ENCODE measurements at places on chromosomes 6 and 20. TPM values are rescaled to one million over a fixed set of nuclear protein-coding genes. Genes with fewer than 3 reads are reported as not detected.
A peak's percentile ranks its signal among the peaks of the same experiment; 100 is the strongest.

DNA sequence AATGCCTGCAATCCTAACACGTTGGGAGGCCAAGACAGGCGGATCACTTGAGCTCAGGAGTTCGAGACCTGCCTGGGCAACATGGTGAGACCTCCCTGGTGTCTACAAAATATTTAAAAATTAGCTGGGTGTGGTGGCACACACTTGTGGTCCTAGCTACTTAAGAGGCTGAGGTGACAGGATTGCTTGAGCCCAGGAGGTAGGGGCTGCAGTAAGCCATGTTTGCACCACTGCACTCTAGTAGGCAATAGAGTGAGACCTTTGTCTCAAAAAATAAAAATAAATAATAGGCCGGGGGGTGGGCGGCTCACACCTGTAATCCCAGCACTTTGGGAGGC, 18.3 kb upstream of the RIPOR3 start:
- peaks cover 22% of the 10 kb centered on the region for H3K4me1 ChIP-seq
- no peaks in the 10 kb centered on the region for H3K36me3 ChIP-seq
- DNase-seq, result no peak
- H3K4me3 ChIP-seq, result no peak overlapping the region
- H3K27ac ChIP-seq, result no peak overlapping the region
- H3K27me3 ChIP-seq, result no peaks in the 10 kb centered on the region

- no peak overlapping the region for H3K27ac ChIP-seq
- no peaks in the 10 kb centered on the region for H3K36me3 ChIP-seq
- no peak overlapping the region for H3K4me3 ChIP-seq
- no peaks in the 10 kb centered on the region for H3K27me3 ChIP-seq
Observed at GRCh38 chr6:144882425-144882824, 597.3 kb downstream of the UTRN start.

TGM3 gene
- not detected for total RNA-seq

DNA sequence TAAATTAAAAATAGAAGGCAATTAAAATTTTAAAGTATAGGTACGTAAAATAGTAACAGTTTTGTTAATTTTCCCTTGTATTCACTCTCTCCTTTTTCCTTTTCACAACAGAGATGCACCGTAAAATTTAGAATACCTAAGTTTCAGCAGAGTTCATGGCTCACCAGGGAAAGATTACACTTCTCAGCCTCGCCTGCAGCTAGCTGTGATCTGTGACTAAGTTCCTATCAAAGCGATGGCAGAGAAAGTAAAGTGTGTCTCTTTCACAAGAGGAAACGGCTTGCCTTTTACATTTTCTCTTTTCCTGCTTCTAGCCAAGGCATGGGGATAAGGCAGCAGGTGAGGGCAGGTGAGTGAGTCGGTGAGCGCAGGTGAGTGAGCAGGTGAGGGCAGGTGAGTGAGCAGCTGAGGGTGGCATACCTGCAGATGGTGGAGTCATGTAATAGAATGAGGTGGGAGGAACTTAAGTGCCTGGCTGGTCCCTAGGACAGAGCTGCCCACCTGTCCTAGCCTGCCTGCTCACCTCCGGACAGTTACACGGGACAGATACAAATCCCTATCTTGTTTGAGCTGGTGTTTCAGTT, 30.9 kb downstream of the ZFP64 start:
- no peak overlapping the region for H3K4me3 ChIP-seq
- no peak for DNase-seq
- H3K36me3 ChIP-seq, result peaks cover 57% of the 10 kb centered on the region
- no peak overlapping the region for H3K27ac ChIP-seq
- no peaks in the 10 kb centered on the region for H3K4me1 ChIP-seq

GRCh38 chr6:25340431-25341202, 61.4 kb downstream of the CARMIL1 start:
- no peak for DNase-seq
- H3K27me3 ChIP-seq, result no peaks in the 10 kb centered on the region
- no peak overlapping the region for H3K27ac ChIP-seq
- H3K4me1 ChIP-seq, result no peaks in the 10 kb centered on the region
- no peaks in the 10 kb centered on the region for H3K36me3 ChIP-seq

DNA sequence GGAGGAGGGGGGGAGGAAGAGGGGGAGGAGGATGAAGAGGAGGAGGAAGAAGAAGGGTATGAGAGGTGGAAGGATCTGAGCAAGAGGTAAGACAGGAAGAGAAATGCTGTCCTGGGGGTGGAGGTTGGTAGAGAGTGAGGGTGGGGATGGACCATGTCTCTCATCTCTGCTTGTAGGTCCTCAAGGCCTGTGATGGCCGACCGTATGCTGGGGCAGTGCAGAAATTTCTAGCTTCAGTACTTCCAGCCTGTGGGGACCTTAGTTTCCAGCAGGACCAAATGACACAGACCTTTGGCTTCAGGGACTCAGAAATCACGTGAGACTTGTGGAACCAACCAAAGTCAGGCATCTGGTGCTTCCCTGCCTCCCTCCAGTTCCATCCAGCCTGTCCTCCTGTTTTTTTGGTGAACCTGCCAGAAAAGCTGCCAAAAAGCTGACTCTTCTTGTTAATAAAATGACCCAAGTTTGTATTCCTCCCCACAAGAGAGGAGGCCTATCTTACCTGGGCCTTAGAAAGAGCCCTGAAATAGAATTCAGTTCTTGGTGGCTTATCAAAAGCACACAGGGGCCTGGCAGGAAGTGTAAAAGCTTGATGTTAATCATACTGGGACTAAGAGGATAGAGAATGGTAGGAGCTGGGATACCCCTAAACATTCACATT, 2.5 kb upstream of the C4A start:
- no peaks in the 10 kb centered on the region for H3K27me3 ChIP-seq
- H3K36me3 ChIP-seq, result peaks cover 16% of the 10 kb centered on the region
- peaks cover 31% of the 10 kb centered on the region for H3K4me1 ChIP-seq
- peak; percentile 75 for DNase-seq
- H3K4me3 ChIP-seq, result no peak overlapping the region
- H3K27ac ChIP-seq, result peak overlapping the region; percentile 87

GRCh38 chr6:63663147-63663955, 27.7 kb downstream of the PHF3 start:
- no peaks in the 10 kb centered on the region for H3K4me1 ChIP-seq
- H3K4me3 ChIP-seq, result no peak overlapping the region
- DNase-seq, result no peak
- H3K27ac ChIP-seq, result peak overlapping the region; percentile 4

DNA sequence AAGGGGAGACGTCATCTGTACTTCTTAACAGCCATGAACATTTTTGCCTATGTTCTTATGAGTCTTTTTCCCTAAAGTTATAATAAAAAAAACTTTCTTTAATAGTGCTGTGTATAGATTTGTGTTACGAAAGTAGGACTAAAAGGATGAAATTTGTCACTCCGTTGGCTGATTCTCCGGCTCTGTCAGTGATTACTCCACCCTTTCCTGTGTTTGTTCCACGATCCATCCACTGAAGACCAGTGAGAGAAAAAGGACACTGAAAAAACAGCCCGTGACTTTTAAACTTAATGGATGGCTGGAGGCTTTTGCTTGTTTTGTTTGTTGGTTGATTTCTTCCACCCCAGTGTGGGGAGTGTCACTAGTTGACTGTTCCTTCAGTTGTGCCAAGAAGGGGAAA, 232.0 kb upstream of the NOX3 start:
- no peak overlapping the region for H3K27ac ChIP-seq
- no peak overlapping the region for H3K4me3 ChIP-seq
- no peaks in the 10 kb centered on the region for H3K27me3 ChIP-seq
- H3K4me1 ChIP-seq, result no peaks in the 10 kb centered on the region
- no peaks in the 10 kb centered on the region for H3K36me3 ChIP-seq

DNA sequence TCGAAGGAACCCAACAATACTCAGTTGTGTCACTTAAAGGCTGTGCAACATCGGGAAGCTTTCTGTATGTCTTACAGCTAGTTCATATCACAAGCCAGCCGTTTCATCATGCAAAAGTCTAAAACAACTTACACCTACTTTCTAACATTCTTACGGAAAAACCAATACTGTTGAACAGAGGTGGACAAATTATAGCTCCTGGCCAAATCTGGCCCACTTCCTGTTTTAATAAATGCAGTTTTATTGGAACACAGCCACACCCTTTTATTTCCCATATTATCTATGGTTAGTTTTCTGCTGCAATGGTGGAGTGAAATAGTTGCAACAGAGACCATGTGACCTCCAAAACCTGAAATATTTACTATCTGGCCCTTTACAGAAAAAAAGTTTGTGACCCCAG, 46.6 kb downstream of the MYB start:
- peaks cover 15% of the 10 kb centered on the region for H3K4me1 ChIP-seq
- no peaks in the 10 kb centered on the region for H3K36me3 ChIP-seq
- DNase-seq, result no peak
- no peak overlapping the region for H3K4me3 ChIP-seq
- no peak overlapping the region for H3K27ac ChIP-seq
- H3K27me3 ChIP-seq, result no peaks in the 10 kb centered on the region
